Forelimb muscle (tissue), 1 donor: ENCODE measurements at places on chromosomes 12 and 14. TPM values are rescaled to one million over a fixed set of nuclear protein-coding genes. Genes with fewer than 3 reads are reported as not detected.

The SERPINA10 gene
- polyA plus RNA-seq: 0.03 TPM

- no peak for DNase-seq
Measured at GRCh38 chr12:28938056-28938455, 211.0 kb upstream of the FAR2 start.

- DNase-seq: no peak
Measured at GRCh38 chr14:55546212-55546874, 33.7 kb upstream of the KTN1 start.

DNA sequence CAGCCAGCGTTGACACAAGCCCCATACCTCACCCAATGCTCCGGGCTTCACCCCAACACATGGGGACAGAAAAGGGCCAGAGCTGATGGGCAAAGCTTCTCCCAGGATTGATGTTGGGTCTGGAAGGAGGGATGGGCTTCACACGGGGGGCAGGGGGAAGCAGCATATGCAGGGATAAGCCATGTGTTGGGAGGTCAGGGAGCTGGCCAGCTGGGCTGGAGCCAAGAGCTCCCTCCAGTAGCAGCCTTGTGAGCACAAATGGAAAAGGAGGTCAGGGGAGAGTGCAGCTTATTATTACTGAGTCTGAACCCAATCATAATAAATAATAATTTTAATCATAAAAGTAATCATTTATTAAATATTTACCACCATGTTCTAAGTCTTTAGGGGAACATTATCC is 9.3 kb downstream of the PLEKHD1 start:
- DNase-seq: no peak

DNA sequence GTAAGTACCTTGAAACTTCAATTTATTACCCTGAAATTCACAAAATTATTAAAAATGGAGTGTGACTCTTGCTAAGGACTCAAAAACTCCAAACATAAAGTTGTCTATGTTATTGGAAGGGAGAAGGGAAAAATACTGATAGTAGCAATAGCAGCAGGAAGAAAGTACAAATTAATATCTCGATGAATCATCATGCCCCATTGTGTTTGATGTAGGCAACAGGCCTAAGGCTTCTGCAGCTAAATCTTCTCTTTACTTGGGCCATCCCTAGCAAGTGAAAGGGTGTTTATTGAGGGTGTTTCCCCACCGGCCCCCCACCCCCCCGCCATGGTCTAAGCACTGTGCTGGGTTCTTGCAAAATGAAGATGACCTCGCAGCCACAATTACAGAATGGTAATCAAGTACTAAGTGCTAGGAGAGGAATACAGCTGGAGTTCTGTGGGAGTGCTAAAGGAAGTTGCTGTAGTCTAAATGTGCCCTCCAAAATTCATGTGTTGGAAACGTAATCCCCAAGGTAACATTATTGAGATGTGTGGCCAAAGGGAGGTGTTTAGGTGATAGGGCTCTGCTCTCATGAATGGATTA is 76.5 kb downstream of the SNAPC1 start:
- no peak for DNase-seq

The ARHGEF25 gene
- 25.4 TPM for polyA plus RNA-seq

- no peak for DNase-seq
Measured at GRCh38 chr14:70448633-70449340, 3.2 kb upstream of the ADAM21 start.

The FLRT2 gene
- 87.7 TPM for polyA plus RNA-seq

- no peak for DNase-seq
Measured at GRCh38 chr12:6370994-6371754, 4.2 kb downstream of the SCNN1A start.

DNA sequence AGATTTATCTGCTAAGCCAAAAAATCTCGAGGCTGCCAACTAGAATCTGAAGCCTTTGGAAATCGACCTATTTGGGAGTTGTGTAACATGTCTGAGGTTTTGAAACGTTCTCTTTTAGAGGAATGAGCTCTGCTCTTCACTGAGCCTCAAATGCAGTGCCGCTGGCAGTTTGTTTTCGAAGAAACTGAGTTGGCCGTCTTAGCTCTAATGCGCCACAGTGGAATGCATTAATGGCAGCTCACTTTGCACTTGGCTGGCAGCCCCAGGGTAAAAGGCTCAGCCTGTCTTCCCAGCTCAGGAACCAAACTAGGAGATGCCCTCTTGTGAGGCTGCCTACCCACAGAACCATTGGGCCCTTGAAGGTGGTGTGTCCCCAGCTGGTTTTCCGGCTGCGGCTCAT is 53.8 kb downstream of the SFSWAP start:
- DNase-seq: no peak

The CLEC4A gene
- 1.4 TPM for polyA plus RNA-seq

The DPPA3 gene
- polyA plus RNA-seq: not detected

The OR4E2 gene
- polyA plus RNA-seq: not detected

The CCDC38 gene
- 0.62 TPM for polyA plus RNA-seq
